ENCODE measurements at places on chromosomes 5 and 9.

- no peak for DNase-seq
Observed at GRCh38 chr5:165834891-165835290, 2329.5 kb downstream of the MAT2B start.

DNA sequence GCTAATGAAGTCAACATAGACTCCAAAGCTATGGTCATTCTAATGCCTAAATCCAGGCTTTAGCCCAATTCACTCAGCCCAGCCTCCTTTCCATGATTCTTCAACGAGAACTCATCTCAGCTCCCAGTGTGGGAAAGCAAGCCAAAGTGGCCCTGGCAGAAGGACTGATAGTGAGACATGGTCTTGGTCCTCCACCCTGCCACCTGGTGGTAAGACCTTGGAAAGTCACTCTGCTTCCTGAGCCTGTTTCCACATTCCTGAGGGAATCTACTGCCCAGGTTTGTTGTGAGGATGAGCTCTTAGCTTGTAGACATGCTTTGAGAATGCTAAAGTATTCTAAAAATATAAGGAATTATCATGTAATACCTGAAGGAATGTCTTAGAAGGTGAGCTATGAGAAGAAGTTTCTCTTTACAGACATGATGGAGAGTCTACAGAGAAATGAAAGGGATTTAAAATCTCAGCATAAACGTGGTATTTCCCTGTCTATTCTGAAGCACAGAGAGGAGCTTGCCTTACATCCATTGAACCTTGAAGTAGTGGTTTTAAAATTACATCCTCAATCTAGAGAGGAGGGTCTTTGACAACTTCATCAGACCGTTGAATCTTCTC is 173.5 kb downstream of the TRIM32 start:
- peak; percentile 49 for DNase-seq

- no peak for DNase-seq
Observed at GRCh38 chr9:116344416-116344815, 190.8 kb downstream of the PAPPA start.

DNA sequence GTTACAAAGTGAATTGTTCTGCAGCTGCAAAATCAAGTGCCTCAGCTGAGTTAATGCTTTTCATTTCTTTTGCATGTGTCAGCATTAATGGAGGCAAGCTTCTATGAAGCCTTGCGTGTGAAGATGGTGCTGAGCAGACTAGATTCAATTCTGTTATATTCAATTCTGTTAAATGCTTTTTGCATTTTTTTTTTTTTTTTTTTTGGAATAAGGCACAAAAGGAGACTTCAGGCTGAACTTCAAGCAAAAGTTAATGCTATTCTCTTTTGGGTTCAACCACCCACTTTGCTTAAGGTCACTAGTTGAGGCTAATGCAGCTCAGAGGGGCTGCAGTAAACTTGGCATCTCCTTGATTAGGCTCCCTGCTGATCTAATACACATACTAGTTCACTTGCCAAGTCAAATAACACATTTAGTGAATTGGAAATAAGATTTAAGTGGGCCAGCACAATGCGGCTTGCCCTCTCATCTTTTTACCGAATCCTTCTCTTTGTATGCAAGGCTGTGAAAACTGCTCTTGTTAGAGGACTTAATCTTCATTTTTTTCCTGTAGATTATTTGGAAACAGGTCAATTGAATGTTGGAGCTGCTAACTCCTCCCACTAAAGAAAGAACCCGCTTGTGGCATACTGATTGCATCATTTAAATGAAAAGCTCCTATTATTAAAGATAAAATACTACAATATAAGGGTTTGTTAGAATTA is 1020.2 kb downstream of the NR2F1-AS1 start:
- peak; percentile 12 for DNase-seq

Measured in NCI-H1105 (cell line).